ENCODE measurements at places on chromosomes 2 and 18.

DNA sequence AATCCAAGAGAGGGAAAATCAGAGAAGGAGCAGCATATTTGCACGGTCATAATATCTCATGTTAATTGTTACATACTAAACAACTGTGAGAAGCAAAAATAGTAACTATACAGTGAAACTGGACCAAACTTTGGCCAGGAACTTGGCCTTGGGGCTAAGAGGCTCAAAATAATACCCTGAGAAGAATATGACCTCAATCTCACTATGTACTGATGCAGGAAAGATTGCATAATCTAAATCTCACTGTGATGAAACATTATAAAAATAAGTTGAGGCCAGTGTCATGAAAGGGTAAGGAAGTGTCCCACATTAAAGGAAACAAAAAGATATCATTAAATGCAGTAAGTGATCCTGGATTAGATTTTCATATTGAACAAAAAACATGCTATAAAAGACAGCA, 36.5 kb downstream of the ZRANB3 start:
- DNase-seq: no peak

- DNase-seq: peak; percentile 39
Measured at GRCh38 chr2:129061069-129061768, 742.6 kb upstream of the HS6ST1 start.

- no peak for DNase-seq
Measured at GRCh38 chr2:76307495-76307894, 596.8 kb upstream of the GCFC2 start.

DNA sequence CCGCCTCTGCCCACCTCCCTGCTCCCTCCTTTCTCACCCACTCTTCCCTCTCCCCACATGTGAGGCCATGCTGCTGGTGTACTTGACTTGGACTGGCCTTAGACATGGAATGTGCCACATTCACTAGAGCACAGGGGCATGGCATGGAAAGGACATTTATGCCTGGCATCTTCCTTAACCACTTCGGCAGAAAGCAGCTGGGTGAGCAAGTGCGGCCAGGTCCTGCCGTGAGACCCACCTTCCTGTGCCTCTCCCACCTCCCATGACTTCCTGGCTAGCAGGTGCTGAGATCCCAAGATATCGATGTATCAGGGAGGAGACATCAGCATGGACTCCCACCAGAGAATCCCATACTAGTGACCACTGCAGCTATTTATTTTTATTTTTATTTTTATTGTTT, 13.0 kb downstream of the GPR55 start:
- DNase-seq: no peak

DNA sequence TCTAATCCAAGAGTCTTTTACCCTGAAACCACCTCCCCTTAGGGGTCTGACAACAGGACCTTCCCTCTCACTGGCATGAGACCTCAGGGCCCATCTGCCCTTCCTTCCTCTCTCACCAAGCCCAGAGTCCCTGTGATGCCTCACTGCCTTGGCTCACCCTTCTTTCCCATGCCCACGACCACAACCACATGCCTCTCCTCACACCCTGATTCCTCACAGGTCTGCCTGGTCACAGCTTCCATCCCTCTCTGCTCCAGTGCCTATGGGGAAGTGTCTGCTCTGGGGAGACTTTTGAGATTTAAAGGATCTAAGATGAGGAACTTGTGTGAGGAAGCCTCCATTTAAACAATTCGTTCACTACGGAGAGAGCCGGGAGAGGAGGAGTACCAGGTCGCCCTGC, 98.9 kb upstream of the SH3BP4 start:
- DNase-seq: no peak

DNA sequence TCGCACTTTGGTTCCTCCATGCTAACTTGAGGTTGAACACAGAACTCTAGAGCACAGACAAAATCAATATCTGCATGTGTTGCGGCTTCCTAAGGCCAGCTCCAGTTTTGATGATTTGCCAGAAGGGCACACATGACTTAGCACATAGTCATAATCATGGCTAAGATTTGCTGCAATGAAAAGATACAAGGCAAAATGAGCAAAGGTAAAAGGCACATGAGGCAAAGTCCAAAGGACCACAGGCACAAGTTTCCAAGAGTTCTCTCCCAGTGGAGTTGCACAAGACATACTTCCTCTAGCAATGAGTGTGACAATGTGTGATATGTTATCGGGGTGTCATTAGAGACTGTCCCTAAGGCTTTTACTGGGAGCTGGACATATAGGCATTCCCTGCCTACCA, 24.2 kb upstream of the CXXC1 start:
- no peak for DNase-seq

GRCh38 chr2:197556456-197556855, 40.6 kb downstream of the MOB4 start:
- DNase-seq: no peak

- peak; percentile 18 for DNase-seq
Measured at GRCh38 chr2:39593439-39594393, 72.0 kb upstream of the TMEM178A start.

DNA sequence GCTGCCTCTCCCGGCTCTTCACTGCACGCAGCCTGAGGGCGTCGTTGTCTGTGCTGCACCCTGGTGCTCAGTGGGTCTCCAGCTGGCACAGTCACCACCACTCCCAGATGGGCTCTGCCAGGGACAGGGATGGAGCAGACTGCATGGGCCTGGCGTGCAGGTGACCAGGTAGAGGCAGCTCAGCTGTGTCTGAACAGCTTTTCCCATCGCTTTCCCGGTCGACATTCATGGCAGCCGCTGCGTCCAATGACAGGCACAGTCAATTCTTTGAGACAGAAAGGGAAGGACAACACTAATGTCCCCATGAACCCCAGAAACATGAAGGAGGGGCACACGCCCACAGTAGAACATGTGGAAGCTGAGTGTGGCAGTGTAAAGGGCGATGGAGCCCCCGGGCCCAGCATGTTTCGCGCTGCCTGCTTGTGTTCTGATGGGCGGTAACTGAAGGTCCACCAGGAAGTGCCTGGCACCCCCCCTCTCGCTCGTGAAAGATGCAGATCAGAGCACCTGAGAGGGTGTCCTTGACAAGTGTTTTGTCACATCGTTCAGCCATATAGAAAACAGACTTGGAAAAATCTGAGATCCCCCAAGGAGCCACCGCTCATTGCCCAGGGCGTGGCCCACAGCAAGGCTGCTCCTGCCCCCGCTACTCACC, 122.4 kb downstream of the NFATC1 start:
- DNase-seq: no peak

DNA sequence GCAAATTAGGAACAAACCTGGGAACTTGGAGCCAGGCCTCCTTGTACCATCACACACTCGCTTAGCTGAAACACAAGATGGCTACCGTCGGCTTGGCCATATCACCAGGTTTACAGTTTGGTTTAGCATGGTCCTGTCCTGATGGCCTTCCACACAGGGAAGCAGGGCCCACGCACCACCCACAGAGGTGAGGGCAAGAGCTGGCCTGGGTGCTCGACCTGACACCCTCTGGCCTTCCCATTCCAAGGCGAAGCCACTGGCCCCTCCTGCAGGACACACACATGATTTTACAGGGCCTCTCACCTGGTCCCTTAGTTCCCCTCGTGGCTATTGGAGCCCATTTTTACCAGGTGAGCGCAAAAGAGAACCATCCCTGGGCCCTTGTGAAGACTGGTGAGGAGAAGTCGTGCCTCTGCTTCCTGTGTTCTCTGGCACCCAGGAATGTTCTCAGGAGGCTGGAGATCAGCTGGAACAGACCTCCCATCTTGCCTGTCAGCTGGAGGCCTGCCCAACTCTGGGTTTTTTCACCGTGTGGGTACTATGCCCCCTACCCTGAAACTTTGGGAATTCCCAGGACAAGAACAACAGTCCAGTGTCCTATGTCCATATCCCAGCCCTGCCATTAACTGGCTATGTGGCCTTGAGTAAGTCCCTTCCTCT, 53.0 kb upstream of the FOSL2 start:
- no peak for DNase-seq

- DNase-seq: no peak
Measured at GRCh38 chr2:25088817-25089516, 47.1 kb downstream of the EFR3B start.

- DNase-seq: no peak
Measured at GRCh38 chr2:108165729-108166128, 74.0 kb upstream of the SULT1C3 start.

- no peak for DNase-seq
Measured at GRCh38 chr2:136212426-136213378, 94.8 kb upstream of the CXCR4 start.

DNA sequence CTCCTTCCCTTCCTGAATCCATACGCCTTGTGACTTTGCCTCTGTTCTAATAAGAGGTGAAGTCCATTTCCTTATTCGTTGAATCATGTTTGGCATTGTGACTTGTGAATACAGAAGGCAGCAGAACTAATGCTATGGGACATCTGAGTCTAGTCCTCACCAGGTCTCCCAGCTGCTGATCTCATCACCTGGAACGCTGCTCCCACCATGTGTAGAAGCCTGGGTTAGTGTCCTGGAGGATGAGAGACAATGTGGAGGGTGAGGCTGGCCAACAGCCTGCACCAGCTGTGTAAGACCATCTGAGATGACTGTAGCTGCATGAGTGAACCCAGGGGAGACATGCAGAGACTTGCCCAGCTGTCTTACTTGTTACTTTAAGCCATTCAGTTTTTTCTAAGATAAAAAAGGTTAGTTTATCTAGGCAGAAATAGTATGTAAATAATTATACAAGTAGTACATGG, 3.5 kb upstream of the HAAO start:
- DNase-seq: no peak

DNA sequence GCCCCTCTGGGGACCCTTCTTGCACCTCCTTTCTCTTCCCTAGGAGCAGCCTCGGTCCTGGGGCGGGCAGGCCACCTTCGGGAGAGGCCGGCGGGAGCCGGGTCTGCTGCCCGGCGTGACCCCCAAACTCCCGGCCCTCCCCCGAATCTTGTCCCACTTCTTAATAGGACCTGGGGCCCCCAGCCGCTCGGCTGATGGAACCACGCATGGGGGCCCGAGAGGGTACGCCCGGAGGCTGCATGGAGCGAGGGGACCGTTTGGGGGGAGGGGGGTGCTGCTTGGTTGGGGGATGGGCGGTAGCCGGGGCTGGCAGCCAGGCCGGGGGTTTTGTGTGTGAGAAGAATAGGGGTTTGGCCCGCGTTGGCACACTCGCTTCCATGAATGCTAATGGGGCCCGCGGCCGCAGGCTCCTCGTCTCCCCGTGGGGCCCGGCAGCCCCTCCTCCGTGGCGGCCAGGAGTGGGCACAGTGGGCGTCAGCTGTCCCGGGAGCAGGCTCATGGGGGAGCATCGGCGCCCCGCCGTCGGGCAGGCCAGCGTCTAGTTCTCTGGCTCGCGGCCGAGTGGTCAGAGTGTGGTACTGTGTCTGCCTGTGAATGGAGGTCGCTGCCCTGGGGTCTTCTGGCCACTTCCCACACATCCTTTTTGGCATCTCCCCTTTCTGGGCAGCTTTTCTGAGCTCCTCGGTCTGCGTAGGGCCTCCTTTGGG, 1.0 kb downstream of the GAREM2 start:
- no peak for DNase-seq

- DNase-seq: no peak
Measured at GRCh38 chr18:44743631-44744030, 62.9 kb downstream of the SETBP1 start.

- DNase-seq: no peak
Measured at GRCh38 chr2:82007071-82007664, 1702.6 kb upstream of the LRRTM1 start.

DNA sequence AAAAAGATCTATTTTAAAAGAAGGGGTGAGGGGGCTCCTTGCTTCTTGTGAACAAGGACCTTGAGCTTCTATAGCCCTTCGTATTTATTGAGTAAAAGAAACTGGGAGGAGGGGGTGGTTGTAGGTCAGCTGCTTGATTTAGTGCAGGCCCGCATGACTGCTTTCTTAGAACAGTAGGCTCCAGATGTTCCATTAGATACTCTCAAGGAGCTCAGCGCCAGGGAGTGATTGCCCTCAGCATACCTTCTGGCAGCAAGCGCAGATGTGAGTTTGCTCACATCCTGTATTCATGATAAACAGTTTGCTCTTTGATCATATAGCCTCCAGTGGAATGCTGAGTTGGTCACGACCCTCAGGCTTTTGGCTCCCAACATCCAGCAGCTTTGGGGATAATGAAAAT, 108.9 kb upstream of the XPO1 start:
- no peak for DNase-seq

GRCh38 chr2:181426672-181427071, 30.5 kb upstream of the ITGA4 start:
- DNase-seq: no peak

DNA sequence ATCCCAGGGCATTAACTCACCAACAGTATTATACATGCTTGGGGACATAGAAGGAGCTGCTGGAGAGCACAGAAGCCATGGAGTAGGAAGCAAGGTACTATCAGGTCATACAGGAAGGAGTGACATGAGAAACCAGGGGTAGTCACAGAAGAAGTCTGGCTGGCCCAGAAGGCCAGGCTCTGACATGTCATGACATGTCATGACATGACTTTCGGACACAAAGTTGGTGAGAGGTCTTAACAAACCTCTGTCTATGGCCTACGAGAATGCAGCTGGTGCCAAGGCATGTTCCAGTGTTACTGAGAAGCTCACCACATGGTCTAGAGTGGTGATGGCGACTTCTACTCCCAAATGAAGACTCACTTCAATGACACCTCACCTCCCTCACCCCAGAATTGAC, 3.3 kb upstream of the CERS6 start:
- DNase-seq: no peak

- peak; percentile 36 for DNase-seq
Measured at GRCh38 chr2:174465327-174465726, 21.5 kb downstream of the GPR155 start.

DNA sequence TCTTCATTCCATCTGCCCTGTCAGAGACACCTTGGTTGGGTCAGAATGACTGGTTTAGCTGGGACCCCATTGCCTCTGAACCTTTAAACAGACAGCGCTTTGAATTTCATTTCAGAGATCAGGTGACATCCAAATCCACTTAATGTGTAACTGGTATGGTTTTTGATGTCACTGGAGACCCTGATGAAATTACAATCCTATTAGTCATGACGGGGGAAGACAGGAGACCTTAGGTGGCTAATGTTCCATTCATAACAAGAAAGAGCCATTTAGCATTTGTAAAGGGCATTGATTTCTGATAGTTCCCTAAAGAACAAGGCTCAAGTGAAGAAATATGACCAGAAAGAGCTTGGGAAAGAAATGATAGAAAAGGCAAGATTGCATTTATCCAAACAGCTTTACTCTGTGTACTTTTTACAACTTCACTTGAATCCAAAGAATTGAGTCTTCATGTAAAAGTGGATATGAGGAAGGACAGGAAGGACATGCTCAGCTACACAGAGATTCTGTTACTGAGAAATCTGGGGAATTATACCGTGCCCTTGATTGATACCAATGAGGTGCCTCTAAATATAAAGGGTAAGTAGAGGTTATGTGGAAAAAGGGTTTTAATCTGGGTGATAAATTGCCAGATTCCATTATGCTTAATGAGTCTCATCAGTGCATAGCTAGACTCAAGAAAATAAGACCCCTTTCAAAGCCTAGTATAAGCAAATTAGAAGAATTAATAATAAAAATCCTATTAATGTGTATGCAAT, 198.2 kb downstream of the NCKAP5 start:
- DNase-seq: no peak

DNA sequence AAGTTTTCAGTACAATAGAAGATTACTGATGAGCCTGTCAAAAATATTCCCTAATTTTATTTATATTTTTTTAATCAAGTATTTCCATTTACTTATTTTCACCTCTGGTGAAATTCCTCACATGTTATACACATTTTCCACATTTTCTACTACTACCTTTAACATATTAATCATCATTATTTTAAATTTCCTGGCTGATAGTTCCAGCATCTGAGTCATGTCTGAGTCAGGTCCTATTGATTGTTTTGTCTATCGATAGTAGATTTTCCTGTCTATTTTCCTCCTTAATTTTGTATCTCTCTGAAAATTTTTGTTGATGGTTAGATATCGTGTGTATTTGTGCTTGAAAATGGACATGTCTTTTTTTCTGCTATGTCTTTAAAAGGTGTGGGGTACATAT, 211.8 kb upstream of the DSEL start:
- no peak for DNase-seq
